ENCODE measurements at places on chromosomes 16 and 17. TPM values are rescaled to one million over a fixed set of nuclear protein-coding genes. Genes with fewer than 3 reads are reported as not detected.

Gene P3H4
- total RNA-seq, result 39.0 TPM

Gene ZSCAN10
- not detected for total RNA-seq

Gene SPIRE2
- total RNA-seq, result 8.7 TPM

Gene EVI2A
- not detected for total RNA-seq

Gene KCNJ2
- total RNA-seq, result 0.08 TPM

Gene SMG6
- 25.3 TPM for total RNA-seq

Gene WNT9B
- not detected for total RNA-seq

Gene ESRP2
- 0.05 TPM for total RNA-seq

Gene GSDMA
- total RNA-seq, result not detected

Gene TP53TG3F
- total RNA-seq, result not detected

Gene C17orf100
- 2.5 TPM for total RNA-seq

Gene OTOA
- total RNA-seq, result not detected

Gene CPNE7
- 66.6 TPM for total RNA-seq

Gene GPR142
- total RNA-seq, result not detected

Gene MT1A
- 12.1 TPM for total RNA-seq

Gene CCDC43
- total RNA-seq, result 29.0 TPM

Gene SOX9
- 13.7 TPM for total RNA-seq

Gene KRTAP2-3
- not detected for total RNA-seq

Gene PLLP
- 1.7 TPM for total RNA-seq

Gene EMP2
- 21.5 TPM for total RNA-seq

Gene PRSS53
- total RNA-seq, result 0.78 TPM

Measured in A549 treated with CpdA at 1 μM for 4 hours (cell line).